ENCODE measurements at places on chromosomes 12 and 14. TPM values are rescaled to one million over a fixed set of nuclear protein-coding genes. Genes with fewer than 3 reads are reported as not detected.

The E2F7 gene
- total RNA-seq = 3.8 TPM

The GPR33 gene
- total RNA-seq = not detected

The SLC7A7 gene
- 7.1 TPM for total RNA-seq

The HCAR1 gene
- total RNA-seq = 0.87 TPM

The ASB2 gene
- 0.50 TPM for total RNA-seq

The TSPAN8 gene
- total RNA-seq = 0.15 TPM

The SYT1 gene
- total RNA-seq = 1.3 TPM

The SLC35F4 gene
- total RNA-seq = not detected

The SSPN gene
- total RNA-seq = 10.9 TPM

The HHIPL1 gene
- 9.3 TPM for total RNA-seq

The TMEM119 gene
- 611 TPM for total RNA-seq

The SRRM4 gene
- under 0.01 TPM for total RNA-seq
